ENCODE measurements at places on chromosomes 6 and 20.

DNA sequence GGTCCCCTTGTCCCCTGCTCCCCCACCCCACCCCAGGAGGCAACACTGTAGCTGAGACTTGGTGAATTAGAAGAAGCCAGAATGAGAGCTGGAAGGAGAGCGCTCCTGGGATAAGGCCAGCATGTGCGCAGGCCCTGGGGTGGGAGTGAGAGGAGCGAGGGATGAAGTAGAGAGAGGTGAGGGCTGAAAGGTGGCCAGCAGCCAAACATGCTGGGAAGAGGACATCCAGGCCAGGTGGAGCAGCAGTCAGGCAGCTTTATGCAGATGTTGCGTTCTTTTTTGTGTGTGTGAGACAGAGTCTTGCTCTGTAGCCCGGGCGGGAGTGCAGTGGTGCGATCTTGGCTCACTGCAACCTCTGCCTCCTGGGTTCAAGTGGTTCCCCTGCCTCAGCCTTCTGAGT is 2.2 kb upstream of the BPIFB1 start:
- DNase-seq: no peak

- DNase-seq: no peak
Observed at GRCh38 chr6:109222848-109223247, 127.5 kb downstream of the CEP57L1 start.

DNA sequence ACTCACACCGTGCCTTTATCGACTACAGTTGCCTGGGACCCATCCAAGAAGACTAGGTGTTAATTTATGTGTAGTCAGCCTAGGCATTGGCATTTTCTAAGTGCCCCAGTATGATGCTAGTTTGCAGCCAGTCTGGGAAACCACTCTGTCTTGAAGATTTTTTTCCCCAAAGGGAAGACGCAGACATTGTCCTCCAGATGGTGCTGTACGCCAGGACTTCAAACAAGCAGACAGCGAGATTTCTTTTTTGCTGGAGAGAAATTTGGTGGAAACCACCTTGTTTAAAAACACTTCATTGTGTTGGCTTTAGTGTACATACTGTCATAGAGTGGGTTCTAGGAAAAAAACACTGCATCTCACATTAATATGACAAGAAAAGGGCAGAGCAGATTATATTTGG is 30.0 kb downstream of the ALDH5A1 start:
- peak; percentile 66 for DNase-seq

DNA sequence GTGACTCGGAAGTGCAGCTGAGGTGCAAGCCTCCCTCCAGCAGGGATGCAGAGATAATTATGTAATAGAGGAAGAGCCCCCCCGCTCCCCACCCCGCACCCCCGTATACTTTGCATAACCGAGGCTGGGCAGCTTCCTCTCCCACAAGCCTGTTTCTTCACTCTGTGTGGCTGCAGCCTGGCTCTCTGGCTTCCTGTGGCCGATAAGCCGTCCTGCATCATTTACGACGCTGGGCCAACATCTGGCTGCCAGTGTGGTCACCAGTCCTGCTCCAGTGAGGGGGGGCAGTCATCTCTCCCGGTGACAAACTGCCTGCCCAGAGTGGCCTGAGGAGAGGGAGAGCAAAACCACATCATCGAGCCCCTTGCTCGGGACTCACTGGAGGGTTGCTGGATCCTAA is 59.2 kb downstream of the RBM38 start:
- DNase-seq: peak; percentile 99

GRCh38 chr6:736657-737446 is 43.9 kb upstream of the EXOC2 start:
- DNase-seq: no peak

GRCh38 chr20:44643596-44644229 is 7.8 kb downstream of the ADA start:
- DNase-seq: peak; percentile 59

GRCh38 chr20:32439132-32439829 is 81.2 kb downstream of the ASXL1 start:
- DNase-seq: peak; percentile 97

DNA sequence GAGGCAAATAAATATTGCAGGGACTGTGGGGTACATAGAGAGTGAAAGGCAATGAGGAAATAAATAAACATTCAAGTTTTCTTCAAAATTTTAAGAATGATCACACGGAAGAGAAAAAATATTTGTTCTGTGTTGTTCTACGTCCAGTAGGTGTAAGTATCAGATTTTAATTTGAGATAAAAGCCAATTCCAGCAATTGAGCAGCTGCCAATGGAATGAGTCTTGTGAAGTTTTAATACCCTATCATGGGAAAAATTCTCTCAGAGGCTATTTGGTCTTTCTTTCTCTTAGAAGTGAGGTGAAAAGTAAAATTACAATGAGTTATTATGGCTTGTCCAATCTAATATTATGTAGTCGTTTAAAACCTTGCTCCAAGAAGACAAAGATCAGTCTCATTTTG is 195.7 kb upstream of the CITED2 start:
- no peak for DNase-seq

DNA sequence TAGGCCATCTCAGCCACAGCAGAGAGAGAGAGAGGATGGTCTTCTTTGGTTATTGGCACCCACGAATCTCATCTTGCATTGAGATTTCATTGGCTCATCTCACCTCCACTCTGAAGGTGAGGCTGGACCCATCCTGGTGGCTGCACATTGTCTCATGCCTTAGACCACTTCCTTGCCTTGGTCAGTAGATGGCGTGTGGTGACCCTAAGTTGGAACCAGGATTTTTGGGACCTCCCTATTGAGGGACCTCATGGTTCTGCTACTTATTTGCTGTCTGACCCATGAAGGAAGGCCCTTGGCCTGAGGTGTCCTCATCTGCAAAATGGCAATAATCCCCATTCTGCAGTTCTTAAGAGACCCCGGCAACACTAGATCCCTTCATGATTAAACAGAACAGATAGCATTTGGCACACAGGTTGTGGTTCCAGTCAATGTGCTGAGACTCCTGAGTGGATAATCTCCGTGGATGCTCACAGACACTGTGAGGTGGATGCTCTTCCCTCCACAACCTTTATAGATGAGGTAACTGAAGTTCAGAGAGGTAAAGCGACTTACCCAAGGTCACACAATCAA is 21.5 kb upstream of the AAR2 start:
- DNase-seq: peak; percentile 62

- peak; percentile 31 for DNase-seq
Observed at GRCh38 chr6:52304983-52305390, 20.4 kb upstream of the MCM3 start.

DNA sequence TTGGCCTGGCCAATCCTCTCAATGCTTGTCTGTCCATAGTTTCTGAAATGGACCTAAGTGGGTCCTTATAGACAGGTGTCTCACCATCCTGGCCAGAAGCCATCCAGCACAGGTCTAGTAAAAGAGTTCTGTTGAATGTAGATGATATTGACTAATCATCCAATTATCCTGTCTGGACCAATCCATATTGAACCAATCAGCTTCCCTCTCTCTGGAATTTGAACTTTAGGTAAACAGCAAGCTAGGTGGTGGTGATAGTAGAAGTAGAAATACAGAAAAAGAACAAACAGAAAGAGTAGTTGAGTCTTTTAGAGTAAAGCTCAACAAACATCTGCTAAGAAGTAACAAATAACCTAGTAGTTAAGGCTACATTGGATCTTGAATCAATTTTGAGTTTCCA is 9.5 kb upstream of the PNRC1 start:
- DNase-seq: no peak

- no peak for DNase-seq
Observed at GRCh38 chr6:20220359-20220758, 8.1 kb upstream of the MBOAT1 start.

- no peak for DNase-seq
Observed at GRCh38 chr20:50376888-50377459, 133.2 kb upstream of the PTPN1 start.

DNA sequence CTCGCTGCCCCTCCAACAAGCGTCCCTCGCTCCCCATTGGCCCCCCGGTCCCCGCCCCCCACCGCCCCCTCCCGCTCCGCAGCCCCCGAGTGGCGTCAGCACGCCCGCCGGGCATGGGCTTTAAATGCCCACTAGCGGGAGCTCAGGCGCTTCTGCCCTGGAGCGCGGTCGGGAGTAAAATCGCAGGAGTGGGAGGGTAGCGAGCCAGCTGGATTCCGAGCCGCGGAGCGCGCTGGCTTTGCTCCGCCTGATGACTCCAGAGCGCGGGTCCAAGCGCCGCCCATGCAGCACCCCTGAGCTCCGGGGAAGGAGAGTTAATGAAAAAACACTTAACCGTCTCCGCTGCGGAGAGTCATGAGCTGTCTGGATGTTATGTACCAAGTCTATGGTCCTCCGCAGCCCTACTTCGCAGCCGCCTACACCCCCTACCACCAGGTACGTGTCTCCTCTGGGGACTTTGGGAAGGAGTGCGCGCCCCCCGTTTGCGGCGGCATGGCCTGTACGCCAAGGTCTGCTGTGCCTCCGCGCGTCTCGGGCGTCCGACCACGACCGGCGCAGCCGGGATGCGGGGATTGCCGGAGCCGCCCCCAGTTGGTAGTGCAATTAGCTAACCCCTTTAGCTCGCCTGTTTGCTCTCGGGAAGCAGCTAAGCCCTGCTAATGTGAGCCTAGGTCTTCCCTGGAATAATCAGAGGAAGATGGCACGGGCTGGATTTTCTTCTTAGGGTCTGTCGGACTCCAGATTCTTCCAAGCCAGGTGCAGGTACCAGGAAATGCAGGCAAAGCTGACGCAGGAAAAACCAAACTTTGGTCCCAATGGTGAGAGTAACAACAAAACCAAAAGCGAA is at the start of gene VGLL2:
Gene VGLL2, plus strand, starts transcription at position 149 of the 847 bp plus-strand sequence. Its CDS starts 206 bp downstream, at position 355.
- no peak for DNase-seq

GRCh38 chr6:44475417-44475778 is 87.9 kb downstream of the CDC5L start:
- DNase-seq: no peak

- DNase-seq: no peak
Observed at GRCh38 chr6:2831392-2831791, 10.3 kb downstream of the SERPINB1 start.

- no peak for DNase-seq
Observed at GRCh38 chr20:12535316-12535715, 473.5 kb upstream of the SPTLC3 start.

DNA sequence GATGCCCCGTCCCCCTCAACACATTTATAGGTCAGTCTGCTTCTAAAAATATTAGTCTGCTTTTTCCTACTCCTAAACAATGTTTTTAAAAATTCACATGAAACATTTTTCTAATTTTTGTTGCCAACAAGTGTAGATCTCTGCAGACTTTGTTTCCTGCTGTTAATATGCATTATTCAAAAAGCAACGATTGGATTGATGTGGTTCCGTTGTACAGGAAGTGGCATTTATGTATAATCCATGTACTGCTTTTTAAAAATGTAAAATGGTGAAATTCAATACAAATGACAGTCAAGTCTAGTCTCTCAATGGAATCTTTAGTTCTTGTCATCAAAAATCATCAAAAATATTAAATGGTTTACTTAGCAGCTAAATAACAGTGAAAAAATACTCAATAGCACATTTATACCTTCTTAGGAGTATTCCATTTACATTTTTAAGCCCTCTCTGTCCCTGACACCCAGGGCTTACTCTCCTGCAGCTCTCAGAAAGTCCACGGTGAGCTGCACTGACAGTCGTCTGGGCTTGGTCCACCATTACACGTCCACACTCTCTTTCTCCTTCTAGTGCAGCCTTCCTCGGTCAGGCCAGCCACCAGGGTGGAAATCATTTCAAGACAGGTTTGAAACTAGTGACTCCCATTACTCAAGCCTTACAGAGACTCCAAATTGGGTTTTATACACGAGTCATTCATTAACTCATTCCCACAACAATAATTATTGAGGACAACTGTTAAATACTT is 211.5 kb downstream of the TMEM200A start:
- DNase-seq: no peak

GRCh38 chr20:9508240-9508661 is 6.1 kb upstream of the LAMP5 start:
- DNase-seq: no peak

GRCh38 chr6:137933696-137934095 is 66.6 kb downstream of the TNFAIP3 start:
- DNase-seq: no peak

DNA sequence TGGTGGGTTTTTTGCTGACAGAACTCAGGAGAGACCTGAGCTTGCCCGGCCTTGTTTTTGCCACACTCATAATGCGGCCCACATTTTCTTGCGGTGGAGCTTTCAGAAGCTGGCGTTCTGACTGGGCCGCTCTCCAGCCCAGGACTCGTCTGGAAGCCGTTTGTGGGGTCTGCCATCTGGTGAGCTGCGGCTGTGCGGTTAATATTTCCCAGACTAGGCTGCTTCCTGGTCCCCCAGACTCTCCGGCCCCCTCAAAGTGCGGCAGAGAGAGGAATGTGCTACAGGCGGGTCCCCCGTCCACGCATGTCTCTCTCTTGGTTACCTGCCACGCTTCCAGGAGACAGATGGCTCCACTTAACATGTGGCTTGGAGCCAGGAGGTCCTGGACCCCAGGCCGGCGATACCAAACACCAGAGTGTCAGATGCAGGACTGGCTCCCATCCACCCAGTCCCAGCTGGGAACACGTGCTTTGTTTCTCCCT is 128.9 kb upstream of the PMEPA1 start:
- no peak for DNase-seq

DNA sequence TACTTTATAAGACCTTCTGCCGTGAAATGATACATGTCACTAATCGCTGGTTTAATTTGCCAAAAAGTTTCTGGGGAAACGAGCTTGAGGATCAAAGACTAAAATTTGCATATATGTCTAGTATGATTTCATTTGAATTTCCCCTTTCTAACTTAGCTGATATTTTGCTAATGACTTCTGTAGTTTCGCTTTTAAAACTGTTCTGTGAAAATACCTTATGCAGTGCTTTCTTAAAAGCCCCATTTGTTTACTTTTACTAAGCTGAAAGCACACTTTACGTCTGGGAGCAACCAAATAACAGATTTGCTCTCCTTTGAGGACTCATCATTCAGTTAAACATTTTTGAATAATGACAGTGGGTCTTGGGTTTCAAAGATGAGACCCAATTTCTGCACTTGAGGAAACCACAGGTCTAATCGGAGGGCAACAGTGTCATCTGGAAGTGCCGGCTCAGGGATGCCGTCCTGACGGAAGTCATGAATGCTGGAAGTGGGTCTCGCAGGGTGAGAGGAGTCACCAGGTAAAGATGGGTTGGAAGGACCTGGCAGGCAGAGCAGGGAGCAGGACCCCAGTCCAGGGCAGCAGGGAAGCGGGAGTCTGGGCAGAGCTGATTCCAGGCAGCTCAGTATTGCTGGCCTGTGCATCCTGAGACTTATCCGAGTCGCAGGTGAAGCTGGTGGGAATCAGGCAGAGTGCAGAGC is 33.2 kb downstream of the PLEKHG1 start:
- DNase-seq: no peak

DNA sequence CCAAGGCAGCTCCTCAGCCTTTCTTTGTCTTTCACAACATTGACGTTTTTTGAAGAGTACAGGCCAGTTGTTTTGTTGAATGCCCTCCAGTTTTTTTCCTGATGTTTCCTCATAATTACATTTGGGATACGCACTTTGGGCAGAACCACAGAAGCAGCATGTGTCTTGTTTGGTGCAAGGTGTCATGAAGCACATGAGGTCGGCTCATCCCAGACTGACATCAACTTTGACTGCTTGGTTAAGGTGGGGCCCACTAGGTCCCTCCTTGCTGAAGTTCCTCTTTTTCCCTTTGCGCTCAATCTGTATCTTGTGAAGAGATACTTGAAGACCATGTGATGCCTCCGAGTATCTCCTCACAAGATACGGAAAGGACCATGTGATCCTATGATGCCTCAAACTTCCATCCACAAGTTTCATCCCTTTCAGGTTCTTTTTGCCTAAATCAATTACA is 10.5 kb downstream of the SNAI1 start:
- DNase-seq: peak; percentile 89

GRCh38 chr6:125102891-125103290 is 50.7 kb upstream of the TPD52L1 start:
- DNase-seq: no peak

Measured in NB4 (cell line).